ENCODE measurements at places on chromosomes 16 and 17.

- peak; percentile 53 for DNase-seq
Measured at GRCh38 chr17:3667366-3668278, 756 bp downstream of the TAX1BP3 start.

GRCh38 chr17:35745246-35745645, 7.8 kb downstream of the GAS2L2 start:
- peak; percentile 18 for DNase-seq

DNA sequence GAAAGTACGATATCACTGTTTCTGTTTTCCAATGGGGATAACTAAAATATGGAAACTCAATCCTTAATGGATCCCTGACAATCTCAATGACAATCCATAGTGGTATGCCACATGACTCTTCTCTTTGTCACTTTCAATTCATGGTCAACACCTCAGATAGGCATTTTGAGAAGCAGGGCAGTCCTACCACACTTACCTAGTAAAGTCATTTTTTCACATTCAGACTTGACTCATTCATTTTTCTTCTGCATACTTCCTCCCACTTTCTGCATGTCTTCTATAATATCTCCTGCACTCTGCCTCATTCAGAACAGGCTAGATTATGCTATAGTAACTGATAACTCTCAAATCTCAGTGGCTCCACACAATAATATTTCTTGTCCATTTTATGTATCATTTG, 117.5 kb downstream of the FTO start:
- DNase-seq, result no peak

- no peak for DNase-seq
Measured at GRCh38 chr16:2611499-2611862, 70.8 kb upstream of the KCTD5 start.

DNA sequence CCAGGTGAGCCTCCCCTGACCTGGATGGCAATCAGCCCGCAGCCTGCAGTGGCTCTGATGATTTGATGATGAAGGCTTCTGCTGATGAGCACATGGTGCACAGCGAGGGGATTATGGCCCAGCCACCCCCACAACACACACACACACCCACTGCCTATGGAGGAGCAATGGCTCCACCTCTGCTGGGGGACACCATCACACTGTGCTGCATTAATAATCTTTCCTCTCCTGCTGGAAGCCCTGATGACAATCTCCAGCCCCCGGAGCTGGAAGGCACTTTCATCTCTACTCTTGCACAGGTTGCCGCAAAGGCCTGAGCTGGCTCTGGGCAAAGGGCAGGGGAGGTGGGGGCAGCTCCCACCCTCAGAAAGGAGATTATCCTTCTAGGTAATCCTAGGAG, 79.9 kb downstream of the PLXDC1 start:
- DNase-seq, result no peak

DNA sequence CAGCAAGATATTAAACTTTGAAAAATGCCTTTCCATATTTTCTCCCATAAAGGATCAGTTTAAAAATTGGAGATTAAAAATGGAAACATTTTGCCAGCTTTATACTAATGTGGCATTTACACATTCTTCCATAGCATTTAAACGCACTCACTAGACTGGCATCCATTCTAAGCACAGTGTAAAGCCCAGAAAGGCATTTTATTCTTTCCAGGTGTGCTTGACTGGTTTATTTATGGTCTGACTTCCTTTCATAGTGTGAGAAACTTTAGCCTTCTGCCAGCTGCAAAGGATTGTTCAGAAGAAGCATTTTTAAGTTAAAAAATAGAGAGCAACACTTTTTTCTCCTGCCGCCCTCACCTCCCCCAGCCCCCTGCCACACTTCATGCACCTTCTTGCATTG, 271.7 kb upstream of the PSMD7 start:
- DNase-seq, result no peak

GRCh38 chr16:23902748-23903414, 67.1 kb downstream of the PRKCB start:
- DNase-seq, result no peak

- DNase-seq, result no peak
Measured at GRCh38 chr17:1232786-1233185, 37.5 kb upstream of the BHLHA9 start.

DNA sequence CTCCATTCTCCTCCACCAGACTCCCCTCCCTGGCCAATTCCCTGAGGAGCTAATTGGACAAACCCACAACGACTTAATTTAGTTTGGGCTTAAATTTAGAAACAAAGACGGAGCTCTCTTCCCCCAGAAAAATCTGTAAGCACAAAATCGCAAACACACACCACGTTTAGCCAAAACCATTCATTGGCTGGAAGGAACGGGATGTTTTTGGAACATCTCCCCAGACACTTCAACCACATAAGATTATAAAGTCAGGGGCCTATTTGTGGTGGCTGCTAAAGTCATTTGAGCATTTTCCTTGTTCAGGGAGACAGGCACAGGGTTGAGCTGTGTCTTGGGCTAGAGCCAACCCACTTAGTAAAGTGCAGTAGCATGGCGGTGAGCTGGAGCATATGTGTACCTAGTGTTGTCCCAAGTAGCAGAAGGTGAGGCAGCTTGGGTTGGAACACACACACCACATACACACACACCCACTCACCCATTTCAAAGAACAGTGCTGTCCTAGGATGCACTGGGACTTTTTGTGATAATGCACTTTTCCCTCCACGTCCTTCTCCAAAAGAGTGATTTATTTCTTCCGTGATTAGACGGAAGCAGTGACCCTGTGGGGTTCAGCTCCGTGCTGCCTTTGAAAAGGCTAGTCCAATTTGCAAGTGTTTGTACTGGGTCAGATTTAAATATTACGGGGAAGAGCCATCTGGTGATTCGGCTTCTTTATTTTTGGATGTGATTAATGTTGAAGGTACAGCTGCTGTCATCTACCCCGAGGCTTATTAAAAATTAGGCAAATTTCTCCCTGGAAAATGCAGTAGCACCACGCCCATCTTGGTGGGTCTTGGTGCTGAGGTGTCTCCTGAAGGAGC, 32.2 kb downstream of the ELAC2 start:
- DNase-seq, result no peak

- DNase-seq, result no peak
Measured at GRCh38 chr17:7114875-7115614, 423 bp upstream of the ASGR2 start.

DNA sequence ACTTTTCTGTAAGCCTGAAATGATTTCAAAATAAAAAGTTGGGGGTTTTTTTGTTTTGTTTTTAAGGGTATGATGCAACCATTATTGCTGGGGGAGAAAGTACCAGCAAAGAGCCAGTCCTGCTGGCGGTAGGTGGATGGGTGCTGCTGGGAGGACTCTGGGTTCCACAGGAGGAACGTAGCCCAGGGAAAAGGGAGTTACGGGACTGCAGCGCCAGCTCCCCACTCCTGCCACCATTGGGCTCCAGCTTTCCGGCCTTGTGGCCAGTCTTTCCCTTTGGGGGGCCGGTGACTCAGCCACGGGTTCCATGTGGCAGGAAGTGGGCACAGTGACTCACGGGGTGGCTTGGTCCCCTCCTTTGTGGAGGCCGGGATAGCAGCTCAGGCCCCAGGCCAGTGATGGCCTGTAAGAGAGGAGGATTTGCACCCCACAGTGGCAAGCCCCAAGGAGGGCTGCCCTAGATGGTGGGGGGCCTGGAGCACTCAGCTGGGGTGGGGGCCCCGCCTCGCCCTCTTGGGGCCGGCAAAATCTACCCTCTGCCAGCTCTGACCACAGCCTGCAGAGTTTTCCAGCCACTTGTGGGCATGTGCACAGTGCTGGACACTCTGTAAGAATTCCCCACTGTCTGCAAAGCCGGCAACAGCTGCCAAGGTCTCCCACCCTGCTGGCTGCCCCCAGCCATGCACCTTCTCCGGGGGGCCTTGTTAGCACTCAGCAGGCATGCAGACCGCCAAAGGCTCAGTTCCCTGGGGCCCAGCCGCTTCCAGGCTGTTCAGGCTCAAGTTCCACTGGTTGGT, 30.4 kb downstream of the SOCS3 start:
- no peak for DNase-seq

DNA sequence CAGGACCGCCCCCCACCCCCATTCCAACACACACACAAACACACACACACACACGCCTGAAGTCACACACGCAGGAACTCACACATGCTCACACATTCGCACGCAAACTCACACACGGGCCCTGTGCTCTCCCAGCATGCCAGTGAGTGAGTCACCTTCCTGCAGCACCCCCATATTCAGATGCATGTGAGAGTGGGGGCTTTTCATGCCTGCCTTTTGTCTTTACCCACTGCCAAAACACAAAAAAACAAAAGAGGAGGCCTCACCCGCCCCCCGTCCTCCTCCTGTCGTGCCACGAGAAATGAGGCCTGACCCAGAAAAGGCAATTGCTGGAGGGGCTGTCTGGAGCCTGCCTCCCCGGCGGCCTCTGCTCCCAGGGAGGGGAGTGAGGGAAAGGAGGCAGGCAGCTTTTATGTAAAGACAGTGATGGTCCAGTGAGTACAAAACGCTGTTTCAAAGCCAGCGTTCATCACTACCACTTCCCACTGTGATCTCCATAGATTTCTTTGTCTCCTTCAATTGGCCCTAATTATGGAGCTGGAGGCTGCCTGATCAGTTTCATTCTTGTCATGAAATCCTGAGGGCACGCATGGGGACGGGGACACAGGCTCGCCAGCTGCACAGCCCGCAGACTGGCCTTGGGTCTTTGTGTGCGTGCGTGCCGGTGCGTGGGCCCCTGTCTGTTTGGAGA, 29.5 kb upstream of the GSE1 start:
- DNase-seq, result no peak

GRCh38 chr16:11134722-11135463, 121.1 kb downstream of the SOCS1 start:
- DNase-seq, result no peak

DNA sequence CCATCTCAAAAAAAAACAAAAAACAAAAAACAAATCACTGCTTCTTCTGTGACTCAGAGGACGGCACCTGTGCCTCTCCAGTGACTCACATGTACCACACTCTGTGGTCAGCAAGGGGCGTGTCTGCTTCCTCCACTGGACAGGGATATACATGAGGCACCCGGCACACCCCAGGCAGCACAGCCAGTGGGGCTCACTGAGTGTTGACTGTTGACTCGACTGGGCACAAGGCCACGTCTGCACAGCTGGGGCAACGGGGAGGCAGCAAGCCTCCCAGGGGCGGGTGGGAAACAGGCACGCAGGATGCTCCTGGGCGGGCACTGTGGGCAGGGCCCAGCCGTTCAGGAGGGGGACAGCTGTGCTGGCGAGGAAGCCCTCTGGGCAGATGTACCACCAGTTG, 64.1 kb downstream of the TIMM22 start:
- peak; percentile 48 for DNase-seq
